ENCODE measurements at places on chromosomes 2 and 18.

- no peak for DNase-seq
Observed at GRCh38 chr18:70371908-70372307, 83.1 kb downstream of the SOCS6 start.

DNA sequence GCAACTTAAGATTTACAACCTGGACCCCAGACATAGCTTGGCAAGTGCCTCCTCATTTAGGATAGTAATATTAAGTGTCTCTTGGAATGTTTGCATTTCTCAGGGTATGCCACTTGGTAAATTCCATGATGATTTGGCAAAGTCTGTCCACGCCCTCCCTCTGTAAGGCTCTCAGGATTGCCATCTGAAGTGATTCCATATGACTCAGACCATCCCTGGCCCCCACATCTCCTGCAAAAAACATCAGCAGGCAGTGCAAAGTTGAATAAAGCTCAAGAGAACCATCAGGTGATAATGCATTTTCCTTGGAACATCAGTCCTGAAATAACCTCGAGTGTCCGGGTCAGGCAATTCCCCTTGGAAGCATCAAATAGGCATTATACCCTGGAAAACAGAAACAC is 27.1 kb upstream of the PIEZO2 start:
- DNase-seq = no peak

DNA sequence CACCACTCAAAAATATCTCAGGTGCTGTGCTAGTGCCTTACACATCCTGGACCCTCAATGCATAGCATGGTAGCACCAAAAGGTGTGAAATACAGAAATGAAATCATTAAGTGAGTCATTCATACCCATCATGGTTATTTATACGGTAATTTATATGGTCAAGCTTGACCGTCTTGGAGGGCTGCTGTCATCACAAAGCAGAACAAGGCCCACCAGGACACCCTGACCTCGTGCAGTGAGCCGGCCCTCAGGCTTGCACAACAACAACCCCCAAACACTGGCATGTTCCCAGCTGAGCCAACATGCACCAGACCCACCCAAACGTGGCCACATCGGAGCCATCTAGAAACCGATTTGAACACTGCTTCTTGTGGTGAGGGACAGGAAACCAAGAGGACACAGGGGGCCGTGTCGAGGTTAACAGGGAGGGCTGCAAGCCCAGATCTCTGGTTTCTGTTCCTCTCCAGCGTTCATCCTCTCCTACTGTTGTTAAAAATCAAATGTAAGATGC is 378.5 kb upstream of the ID2 start:
- peak; percentile 79 for DNase-seq

DNA sequence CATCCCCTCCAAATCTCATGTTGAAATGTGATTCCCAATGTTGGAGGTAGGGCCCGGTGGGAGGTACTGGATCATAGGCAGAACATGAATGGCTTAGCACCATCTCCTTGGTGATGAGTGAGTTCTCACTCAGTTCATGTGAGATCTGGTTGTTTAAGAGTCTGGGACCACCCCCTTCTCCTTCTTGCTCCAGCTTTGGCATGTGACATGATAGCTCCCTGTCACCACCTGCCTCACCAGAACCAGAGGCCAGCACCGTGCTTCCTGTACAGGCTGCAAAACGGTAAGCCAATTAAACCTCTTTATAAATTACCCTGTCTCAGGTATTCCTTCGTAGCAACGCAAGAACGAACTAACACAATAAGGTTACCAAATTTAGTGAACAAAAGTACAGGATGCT is 95.4 kb downstream of the ZBTB7C start:
- no peak for DNase-seq

GRCh38 chr2:211513446-211513845 is 957.0 kb downstream of the CPS1 start:
- DNase-seq = no peak

DNA sequence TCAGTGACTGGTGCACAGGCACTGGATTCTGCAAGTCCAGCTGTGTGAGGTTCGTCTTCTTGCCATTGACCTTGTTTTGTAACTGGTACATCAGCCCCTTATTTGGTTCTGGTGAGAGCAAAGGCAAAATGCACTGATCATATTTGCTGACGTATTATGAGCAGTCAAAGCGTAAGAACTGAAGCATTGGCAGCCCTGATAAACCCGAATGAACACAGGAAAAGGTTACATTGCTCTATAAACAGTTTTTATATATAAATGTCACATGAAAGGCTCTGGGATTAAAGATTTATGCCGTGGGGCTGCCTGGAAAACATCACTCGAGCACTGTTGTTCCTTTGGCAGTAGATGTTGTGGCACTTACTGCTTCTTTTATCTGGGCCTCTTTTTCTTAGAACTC is 167.9 kb downstream of the IRS1 start:
- DNase-seq = no peak

- no peak for DNase-seq
Observed at GRCh38 chr18:28789502-28789901, 612.6 kb upstream of the CDH2 start.

DNA sequence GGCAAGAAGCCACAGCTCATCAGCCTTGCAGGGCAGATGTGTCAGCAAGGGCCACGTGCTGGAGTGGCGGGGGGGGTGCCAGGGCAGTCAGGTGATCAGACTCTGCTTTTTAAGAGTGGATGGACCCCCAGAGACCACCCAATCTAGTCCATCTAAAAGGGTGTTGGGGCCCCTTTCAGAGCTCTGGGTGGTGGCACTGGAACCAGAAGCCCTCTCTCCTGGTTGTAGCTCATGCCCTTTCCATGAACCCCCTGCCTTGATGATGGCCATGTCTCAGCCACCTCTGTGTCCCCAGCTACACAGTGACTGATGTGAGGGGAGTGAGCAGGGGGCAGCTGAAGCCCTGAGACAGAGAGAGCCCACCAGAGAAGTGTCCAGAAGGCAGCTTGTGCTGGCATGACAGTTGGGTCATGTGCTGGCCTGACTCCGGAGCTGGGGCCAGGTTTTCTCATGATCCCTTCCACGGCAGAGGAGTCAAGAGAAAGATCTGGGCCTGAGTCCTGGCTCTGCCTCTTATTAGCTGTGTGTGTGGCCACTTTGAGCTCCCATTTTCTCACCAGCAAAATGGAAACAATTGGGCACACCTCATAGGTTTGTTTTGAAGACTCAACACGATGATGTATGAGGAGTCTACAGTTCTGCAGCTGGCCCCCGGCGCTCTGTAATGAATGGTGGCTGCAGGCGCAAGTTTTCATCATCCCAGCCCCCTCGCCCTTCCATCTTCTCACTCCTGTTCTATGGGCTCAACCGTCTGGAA is 195.7 kb downstream of the ZFP36L2 start:
- no peak for DNase-seq

- DNase-seq = no peak
Observed at GRCh38 chr2:205837663-205838062, 155.4 kb downstream of the NRP2 start.

DNA sequence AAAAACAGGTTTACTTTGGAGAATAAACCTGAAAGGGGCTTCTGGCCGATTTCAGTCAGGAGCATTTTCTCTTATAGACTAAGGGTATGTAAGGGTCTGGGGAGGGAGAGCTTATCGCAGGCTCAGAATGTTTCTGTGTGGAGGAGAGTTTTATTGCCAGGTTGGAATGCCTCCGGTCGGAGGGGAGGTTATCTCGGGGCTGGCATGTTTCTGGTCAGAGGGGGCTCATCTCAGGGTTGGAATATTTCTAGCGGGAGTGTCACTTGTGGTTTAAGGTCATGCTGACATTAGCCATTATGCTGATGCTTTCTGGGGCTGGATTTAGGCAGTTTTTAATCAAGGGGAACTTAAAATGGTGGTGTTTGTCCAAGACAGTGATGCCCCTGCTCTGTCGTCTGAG is 333.6 kb downstream of the METTL4 start:
- no peak for DNase-seq

DNA sequence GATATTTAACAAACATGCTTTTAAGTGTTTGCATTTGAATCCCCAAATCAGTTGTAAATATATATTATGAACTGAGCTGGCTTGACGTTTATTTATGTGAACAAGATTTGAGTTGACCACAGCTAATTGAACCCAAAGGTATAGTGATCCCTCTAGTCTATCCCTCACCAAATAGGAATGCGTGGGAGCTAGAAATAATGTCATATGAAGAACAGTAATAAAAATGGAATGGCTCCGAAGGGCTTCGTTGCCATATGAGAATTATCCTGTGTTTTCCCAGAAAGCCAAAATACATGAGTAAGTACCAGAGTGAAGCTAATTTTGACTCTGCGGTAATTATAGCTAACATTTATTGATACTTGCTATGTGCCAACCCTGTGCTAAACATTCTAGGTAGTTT is 142.7 kb downstream of the ADCYAP1 start:
- no peak for DNase-seq

GRCh38 chr18:4987452-4988405 is 209.3 kb downstream of the AKAIN1 start:
- DNase-seq = no peak

DNA sequence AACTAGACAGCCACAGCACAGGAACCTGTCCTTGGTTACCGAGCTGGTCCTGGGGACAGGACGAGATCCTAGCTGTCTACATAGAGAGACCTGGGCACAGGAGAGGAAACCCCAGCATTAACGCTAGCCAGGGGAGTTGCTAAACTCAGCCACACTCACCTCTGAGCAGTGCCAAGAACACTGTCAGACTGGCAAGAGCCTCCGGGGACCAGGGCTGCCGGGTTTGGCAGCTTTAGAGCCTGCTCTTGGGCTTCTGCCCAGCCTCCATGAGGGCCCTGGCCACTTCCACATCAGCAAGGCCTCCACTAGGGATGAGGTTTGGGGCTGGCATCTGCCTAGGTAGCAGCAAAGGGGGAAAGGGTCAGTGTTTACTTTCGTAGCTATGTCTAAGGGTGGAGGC is 6.7 kb downstream of the TMBIM1 start:
- no peak for DNase-seq

- no peak for DNase-seq
Observed at GRCh38 chr2:95525294-95526035, 40.9 kb upstream of the TRIM43B start.

GRCh38 chr2:161975062-161975812 is 98.8 kb downstream of the DPP4 start:
- no peak for DNase-seq

- DNase-seq = no peak
Observed at GRCh38 chr18:39340418-39340817, 1774.8 kb upstream of the CELF4 start.

- DNase-seq = no peak
Observed at GRCh38 chr2:209633911-209634310, 137.7 kb upstream of the UNC80 start.

GRCh38 chr2:215171796-215172195 is 33.4 kb upstream of the ABCA12 start:
- no peak for DNase-seq

DNA sequence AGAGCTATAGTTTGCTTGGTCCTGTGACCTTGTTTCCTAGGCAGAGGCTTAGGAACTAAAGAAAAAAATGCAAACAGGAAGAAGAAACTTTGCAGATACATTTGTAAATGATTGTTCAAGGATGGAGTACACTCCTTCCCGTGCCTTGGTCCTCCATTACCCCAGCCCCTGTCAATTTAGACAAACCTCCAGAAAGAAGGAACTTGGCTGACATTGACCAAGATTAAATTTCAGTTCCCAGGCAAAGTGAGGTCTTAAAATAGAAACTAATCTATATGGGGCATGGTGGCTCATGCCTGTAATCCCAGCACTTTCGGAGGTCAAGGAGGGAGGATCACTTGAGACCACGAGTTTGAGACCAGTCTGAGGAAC is 179.9 kb upstream of the FN1 start:
- DNase-seq = no peak

GRCh38 chr2:240212425-240213225 is 72.2 kb upstream of the OTOS start:
- no peak for DNase-seq

GRCh38 chr2:43551990-43552389 is 43.8 kb downstream of the THADA start:
- no peak for DNase-seq

DNA sequence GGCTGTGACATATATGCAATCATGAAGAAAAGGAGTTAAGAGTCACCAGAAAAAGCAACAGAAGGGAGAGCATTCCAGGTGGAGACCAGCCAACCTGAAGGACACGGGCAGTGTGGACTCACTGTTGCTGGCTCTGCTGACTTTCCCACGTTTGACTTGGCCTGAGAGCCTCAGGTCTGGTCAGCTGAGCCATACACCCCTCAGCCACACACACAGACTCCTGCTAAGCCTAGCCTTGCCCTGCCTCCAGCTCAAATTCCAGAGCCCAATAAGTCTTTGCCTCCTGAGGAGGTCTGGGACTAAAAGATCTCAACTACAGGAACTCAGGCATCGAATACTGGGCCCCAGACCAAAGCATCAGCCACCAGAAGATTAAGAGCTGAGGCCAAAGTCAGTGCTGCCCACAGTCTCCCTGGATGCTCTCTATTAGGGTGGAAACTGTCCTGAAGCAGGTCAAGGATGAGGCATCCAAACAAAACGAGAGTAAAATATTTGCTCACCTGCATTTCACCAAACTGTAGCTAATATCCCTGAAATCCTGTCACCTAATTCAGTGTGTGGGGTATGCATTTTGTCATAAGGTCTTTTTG is 23.3 kb downstream of the CACNB4 start:
- DNase-seq = no peak

GRCh38 chr18:5393779-5394178 is 98.3 kb upstream of the ZBTB14 start:
- DNase-seq = no peak

GRCh38 chr2:128794285-128794684 is 475.6 kb upstream of the HS6ST1 start:
- no peak for DNase-seq

DNA sequence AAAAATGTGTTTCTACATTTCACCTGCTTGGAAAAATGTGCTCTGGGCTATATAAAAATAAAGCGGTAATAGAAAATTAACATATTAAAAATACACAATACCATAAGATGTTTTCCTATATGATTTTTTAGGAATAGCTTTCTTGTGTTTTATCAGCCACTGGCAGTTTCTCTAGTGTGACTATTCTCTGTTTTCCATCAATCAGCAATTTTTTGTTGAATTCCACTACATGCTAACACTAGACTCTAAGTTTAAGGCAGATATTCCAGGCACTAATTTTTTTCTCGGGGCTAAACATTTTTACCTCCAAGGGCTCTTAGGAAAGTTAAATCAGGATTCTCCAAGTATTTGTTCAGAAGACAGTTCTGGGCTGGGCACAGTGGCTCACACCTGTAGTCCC is 140.5 kb downstream of the SPHKAP start:
- no peak for DNase-seq

GRCh38 chr18:61666876-61667590 is 225.8 kb downstream of the RNF152 start:
- no peak for DNase-seq
